ENCODE measurements at places on chromosomes 7 and 10.

GRCh38 chr7:106613848-106614560, 47.0 kb downstream of the CCDC71L start:
- no peak for DNase-seq

GRCh38 chr7:128352153-128352537, 8.4 kb upstream of the RBM28 start:
- DNase-seq, result no peak

DNA sequence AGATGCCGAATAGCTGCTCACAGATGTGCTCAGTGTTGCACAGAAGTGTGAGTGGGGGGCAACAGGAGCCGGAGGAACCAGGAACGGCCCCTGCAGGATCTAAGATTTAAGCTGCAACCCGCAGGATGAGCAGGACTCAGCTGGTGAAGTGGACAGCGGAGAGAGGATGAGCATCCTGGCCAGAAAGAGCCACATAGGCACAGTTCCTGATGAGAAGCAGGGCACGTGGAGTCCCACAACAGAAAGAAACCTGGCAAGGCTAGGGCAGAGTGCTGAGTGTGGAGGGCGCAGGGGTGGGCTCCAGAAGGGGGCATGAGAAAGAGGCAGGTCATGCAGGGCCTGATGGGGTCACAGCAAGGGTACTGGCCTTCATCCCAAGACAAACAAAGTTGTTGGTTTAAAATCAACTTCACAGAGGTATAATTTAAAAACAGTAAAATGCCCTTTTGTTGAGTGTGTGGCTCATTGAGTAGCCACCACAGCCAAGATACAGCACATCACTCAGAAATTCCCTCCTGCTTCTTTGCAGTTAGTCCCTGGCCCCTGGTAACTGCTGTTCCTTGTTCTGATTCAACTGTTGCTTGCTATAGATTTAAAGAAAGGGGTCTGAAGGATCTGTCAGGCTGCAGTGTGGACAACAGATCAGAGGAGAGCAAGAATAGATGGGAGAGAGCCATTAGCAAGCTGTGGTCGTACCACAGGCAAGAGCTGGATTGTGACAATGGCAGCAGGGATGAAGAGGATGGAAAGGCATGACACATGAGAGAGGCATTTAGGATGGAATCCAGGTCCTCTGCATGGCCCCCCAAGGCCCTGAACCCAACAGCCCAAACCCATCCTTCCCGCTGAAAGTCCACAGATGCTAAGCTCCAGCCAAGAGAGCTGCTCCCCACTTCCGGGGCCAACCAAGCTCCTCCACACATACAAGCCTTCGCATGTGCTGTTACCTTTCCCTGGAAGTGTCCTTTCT, 53.1 kb upstream of the OSBPL3 start:
- no peak for DNase-seq

- no peak for DNase-seq
Measured at GRCh38 chr7:40899636-40900507, 765.1 kb downstream of the SUGCT start.

DNA sequence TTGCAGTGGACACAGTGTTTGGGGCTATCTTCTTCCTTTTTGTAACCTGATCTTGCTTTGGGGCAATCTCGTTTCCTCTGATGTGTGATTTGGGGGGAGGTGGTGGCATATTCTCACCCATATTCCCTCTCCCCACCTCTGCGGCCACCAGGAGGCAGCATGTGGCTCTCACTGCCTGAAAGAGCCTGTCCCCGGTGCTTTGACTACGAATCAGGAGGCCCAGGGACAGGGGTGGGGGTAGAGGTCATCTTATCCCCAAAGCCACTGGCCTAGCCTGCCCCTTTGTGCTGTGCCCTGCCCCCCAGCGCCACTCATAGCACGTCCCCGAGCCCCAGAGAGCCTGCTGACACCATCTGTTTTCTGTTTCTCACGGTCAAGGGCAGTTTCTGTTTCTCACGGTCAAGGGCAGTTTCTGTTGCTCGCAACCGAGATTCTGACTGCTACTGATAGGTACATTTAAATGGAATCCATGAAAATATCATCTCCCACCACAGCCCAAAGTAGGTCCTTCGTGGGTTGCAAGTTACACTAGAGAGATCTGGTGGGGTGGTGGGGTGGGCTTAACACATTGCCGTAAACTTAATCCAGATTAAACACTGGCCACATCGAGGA, 28.2 kb downstream of the PHYH start:
- no peak for DNase-seq

- DNase-seq, result no peak
Measured at GRCh38 chr10:110069502-110069982, 61.8 kb downstream of the ADD3 start.

DNA sequence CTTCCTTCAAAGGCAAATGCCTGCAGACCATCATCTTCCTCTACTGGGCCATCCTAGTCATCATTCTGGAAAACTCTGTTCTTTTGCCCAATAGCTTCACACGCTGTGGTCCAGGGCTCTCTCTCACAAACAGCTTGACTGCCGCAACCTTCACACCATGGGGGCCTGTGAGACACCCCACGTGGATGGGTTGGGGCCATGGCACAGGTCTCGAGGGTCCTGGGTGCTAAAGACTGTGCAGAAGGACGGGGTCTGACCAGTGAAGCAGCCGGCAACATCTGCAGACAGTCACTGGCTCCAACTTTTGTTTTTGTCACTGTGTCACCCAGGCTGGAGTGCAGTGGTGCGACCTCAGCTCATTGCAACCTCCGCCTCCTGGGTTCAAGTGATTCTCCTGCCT, 28.1 kb downstream of the BRI3 start:
- DNase-seq, result no peak

- no peak for DNase-seq
Measured at GRCh38 chr7:16913643-16914042, 31.9 kb upstream of the AGR3 start.

DNA sequence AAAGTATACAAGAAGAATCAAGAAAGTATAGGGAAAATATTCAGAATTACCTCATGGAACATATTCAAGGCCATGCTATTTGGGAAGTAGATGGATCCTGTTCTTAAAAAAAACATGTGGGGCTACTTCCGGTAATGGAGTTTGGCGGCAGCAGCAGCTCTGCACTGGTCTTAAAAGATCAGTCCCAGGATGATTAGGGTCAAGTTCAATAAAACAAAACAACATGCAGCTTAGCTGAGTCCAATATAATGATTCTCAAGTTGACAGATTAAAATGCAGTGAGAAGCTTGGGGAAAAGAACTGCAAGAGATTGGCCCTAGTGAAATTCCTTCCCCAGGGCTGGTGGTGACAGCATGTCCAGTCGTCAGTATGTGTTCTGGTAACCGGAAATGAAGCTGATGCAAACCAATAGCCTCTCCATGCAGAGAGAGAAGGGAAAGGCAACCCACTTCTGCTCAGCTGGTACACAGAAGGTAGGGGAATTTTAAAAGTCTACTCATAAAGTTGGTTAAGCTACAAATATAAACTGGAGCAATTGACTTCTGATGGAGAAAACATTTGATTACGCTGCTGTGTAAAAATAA, 305.1 kb upstream of the IMMP2L start:
- DNase-seq, result no peak

GRCh38 chr7:24819916-24820689, 62.8 kb upstream of the GSDME start:
- DNase-seq, result peak; percentile 34

DNA sequence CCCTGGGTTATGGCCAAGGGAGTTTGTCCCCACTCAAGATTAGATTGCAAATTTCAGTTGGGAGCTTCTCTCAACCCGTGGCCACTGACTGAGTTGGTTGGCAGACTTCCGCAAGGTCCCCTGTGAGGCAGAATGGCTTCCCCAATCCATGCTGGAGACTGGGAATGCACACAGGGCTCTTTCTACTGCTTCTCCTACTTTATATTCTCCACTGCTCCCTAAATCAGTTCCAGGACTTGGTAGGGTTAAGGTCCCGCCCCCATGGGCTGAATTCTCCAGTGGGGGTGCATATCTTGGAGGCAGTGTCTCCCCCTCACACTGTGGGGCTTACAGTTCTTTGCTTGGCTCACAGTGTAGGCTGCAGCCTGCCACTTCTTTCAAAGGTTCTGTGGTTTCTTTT, 404.2 kb downstream of the PTPRN2 start:
- DNase-seq, result no peak

GRCh38 chr7:21185653-21186265, 242.1 kb upstream of the SP4 start:
- DNase-seq, result no peak

DNA sequence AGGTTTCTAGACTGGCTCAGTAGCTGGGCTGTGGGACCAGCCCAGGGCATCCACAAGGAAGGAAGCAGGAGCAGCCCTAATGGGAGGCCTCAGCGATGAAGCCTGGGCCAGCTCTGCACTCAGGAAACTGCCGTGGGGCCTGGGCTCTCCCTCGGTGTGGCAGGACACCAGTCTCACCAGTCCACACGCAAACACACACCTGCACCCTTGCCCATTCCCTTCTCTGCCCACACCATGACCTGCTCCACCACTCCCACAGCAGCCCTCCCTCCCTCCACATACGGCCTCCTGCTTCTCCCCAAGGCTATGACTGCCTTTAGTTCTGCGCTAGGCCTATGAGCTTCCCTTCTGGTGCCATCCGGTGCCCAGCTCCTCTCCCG, 7.1 kb downstream of the FGF8 start:
- DNase-seq, result no peak

- DNase-seq, result no peak
Measured at GRCh38 chr7:28137463-28137862, 43.1 kb downstream of the JAZF1 start.

Data from NCI-H1048 (cell line).